Activated CD4-positive, alpha-beta T cell treated with anti-CD3 and anti-CD28 coated beads for 36 hours (primary cell): ENCODE measurements at places on chromosomes 5 and 9.
A peak's percentile ranks its signal among the peaks of the same experiment; 100 is the strongest.

DNA sequence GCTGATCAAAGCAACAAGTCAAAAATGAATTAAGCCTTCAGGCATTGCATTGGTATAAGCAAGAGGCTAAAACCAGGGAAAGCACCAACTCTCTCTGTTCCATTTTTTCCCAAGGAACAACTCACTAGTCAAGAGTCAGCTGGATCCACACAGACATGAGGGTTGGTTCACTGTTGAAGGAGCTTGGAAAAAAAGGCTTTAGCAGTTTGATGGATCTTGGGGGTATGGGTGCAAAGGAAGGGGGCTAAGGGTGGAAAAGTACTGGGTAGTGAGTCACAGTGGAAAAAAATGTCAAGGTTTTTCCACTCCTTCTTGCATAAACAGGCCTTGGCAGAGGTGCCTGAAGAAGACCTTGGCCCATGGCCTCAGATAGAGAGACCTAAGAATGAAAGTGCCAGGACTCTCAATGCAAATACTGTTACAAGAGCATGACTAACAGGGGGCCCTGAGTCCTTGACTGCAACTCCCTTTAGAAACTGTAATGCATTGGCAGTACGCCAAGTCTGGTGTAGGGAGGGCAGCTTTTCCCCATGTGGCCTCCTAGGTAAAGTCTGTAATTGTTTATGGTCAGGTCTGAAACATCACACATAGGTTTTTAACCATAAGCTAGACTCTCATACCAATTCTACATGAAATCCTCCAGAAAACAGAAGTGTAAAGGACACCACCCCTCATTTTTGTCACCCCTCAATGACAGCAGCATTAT lies 23.7 kb downstream of the ACTL7A start:
- peak; percentile 81 for DNase-seq

- DNase-seq, result no peak
Measured at GRCh38 chr9:16561121-16561520, 309.3 kb downstream of the BNC2 start.

- no peak for DNase-seq
Measured at GRCh38 chr9:22238809-22239684, 207.6 kb upstream of the DMRTA1 start.

GRCh38 chr9:95529910-95530309 lies 13.1 kb upstream of the PTCH1 start:
- DNase-seq, result no peak

DNA sequence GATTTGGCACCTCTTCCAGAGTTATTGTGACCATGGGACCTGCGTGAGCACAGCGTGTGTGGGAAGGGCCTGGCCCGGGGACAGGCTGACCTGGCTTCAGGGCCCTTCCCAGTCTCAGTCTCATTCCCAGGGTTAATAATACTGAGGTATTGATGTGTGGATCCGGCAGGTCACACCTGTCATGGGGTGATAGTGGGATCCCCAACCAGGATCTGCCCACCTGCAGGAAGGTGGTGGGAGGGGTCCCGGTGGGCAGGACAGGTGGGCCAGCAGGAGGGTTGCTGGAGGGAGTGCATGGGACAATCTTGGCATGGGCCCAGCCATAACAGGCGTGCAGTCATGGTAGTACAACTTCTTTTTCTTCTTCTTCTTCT lies 55.4 kb downstream of the COL15A1 start:
- no peak for DNase-seq

DNA sequence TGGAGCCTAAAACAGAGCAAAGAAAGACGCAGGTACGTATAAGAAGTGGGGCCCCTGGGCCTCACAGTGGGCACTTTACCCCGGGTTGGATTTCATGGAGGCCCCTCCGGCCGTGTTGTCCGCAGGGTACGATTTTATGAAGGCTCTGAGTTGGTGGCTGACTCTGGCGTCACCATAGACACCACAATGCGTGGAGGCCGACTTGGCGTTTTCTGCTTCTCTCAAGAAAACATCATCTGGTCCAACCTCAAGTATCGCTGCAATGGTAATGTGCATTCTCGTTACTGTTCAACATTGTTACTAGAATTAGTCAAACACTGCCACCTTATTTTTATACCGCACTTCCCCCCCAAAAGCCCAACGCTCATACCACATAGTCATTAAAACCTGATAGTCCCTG lies 47.1 kb downstream of the THBS4 start:
- DNase-seq, result no peak
